ENCODE measurements at places on chromosomes 2 and 18. TPM values are rescaled to one million over a fixed set of nuclear protein-coding genes. Genes with fewer than 3 reads are reported as not detected.
A peak's percentile ranks its signal among the peaks of the same experiment; 100 is the strongest.

- no peak for DNase-seq
Observed at GRCh38 chr2:236876642-236877041, 209.0 kb upstream of the COPS8 start.

Gene CLEC4F
- 1.1 TPM for total RNA-seq

DNA sequence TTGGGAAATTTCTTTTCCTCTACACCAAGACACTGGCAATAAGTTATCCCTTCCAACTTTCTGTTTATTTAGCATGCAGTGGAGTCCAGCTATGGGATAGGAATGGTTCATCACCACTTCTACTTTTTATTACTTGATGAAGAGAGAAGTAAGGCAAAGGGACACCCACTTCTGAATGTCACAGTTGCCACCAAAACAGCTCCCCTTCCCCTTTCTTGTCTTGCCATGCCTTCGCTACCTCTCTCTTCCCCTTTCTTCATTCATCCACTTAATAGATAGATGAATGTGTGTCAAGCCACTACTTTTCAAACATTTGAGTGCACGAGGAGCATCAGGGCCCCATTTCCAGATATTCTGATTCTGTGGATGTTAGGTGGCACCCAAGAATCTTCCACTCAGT lies 59.6 kb downstream of the KCTD18 start:
- DNase-seq: no peak

DNA sequence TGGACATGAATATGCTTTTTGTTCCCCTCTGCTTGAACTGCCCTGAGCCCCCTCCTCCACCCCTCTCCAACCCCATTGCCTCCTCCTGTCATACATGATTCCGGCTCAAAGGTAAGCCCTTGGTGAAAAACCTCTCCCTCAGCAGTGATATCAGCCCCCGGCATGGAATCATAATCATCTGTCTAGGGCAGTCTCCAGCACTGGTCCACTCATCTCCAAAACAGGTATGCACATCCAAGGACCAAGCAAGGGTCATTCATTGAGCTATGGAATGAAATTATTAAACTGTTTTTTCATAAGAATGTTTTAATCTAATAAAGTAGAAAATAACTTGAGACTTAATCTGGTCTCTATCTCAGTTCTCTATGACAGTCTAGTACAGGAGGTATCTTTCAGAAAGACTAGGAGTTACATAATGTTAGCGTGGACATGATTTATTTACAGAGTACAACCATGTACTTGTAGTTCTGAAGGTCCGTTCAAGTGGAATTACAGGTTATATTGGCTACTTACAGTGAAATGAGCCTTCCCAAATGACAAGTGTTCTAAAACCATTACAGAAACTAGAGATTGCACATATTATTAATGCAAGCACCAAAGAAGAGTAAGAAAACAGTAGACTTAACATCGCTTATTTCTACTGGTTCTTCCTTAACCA lies 75.2 kb downstream of the ACVR1 start:
- no peak for DNase-seq

Gene TRIM43
- total RNA-seq: not detected

DNA sequence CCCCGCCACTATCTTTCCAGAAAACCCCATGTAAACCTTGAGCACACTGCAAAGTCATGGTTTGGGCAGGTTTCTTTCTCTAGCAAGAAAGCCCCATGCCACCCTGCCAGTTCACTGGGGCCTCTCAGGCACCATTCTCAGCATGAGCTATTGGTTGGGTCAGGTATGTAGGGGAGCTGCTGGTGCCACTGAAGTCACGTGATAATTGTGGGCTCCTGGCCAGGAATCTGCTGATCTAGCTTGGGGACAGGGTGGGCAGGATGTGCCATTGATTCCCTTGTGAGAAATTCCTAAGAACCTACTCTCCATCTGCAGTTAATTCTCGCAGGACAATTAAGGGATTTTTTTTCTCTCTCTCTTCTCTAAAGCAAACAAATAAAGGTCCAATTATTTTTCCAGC lies 26.5 kb upstream of the HNMT start:
- DNase-seq: peak; percentile 11

GRCh38 chr2:70906439-70907005 lies 29.2 kb upstream of the ATP6V1B1 start:
- DNase-seq: no peak

DNA sequence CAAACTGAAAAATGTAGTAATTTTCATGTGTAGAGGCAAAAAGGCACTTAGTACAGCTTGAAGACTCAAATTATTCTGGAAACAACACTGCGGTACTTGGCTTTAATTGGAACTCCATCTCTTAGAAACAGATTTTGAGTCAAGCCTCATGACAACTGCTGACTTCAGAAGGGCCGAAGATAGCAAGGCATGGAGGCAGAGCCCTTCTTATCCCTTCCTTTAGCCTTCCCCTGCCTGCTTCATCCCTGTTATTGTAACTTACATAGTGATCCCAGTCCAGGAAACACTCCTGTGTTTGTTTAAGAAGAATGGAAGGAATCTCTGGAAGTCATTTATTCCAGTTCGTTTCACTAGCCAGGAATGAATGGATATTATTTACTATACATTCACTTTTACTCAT lies 110.9 kb upstream of the FAM98A start:
- DNase-seq: no peak

Gene DNAH7
- 0.95 TPM for total RNA-seq

DNA sequence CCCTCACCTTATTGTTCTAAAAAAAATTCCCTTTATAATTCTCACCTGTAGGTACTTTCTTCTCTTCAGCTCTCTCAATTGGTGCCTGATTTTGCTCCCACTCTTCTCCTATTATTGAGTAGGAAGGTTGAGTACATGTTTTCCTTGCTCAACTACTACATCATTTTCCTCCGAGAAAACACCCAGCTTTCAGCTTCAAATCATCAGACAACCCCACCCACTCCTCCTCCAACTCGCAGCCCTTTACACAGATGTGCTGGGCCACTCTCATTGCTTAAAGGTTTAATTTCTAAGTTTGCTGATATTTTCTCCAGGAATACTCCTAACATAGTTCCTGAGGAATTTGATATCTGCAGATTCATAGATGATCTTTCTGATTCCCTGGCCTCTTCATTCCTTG lies 734.4 kb upstream of the ZEB2 start:
- DNase-seq: no peak

DNA sequence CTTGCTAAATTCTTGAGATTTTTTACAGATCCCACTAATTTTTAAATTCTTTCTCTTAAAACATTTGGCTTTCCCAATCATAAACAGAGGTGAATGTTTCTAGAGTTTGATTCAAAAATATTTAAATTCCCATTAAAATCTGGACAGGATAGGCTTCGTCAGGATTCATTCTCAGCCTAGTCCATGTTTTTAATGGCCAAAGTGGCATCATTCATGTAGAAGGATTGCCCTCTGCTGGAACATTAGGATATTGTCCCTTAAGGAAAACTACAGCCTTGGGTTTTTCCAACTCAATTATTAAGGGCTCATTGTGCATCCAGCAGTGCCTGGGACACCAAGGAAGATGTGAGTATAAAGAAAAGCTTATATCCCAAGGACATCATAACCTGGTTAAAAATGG lies 71.7 kb downstream of the TPGS2 start:
- DNase-seq: peak; percentile 58

GRCh38 chr2:88481691-88482336 lies 29.3 kb upstream of the FOXI3 start:
- peak; percentile 45 for DNase-seq

DNA sequence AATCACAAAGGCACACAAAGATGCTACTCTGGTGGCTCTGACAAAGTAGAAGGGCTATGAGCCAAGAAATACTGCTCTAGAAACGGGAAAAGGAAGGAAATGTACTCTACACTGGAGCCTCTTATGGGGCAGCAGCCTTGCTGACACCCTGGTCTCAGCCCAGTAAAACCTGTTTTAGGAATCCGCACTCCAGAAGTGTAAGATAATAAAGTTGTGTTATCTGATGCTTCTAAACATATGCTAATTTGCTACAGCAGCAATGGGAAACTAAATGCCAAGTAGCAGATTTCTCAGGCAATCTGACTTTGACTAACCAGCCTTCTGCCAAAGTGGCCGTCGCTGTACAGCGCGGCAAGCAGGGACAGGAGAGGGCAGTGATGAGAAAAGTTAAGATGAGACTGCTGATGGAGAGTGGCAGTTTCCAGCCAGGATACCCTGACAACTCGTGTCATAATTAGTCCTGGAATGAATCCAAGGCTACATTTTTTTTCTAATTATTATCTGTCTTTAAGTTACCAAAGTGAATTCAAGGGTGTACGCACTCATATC lies 99.0 kb downstream of the NETO1 start:
- DNase-seq: peak; percentile 55

- no peak for DNase-seq
Observed at GRCh38 chr2:129192841-129193253, 786.6 kb upstream of the RAB6C start.

DNA sequence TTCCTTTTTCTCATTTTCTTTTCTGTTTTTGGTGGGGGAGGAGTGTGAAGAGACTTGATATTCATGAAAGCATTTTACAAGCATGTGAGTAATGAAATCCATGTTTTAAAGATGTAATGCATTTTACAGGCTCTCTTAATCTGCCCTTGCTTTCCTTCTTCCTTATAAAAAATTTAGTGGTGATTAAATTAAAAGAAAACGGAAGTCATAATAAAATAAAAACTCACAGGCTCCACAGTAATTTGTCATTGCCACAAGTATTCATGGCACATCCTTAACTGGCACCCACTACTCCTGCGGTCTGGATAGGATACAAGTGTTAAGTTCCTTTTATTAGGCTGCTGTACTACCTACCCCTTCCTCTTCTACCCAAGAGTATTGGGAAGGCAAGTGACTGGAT lies 241.2 kb downstream of the SLC4A3 start:
- DNase-seq: peak; percentile 80

- no peak for DNase-seq
Observed at GRCh38 chr2:10527585-10527984, 79.5 kb upstream of the ODC1 start.

All from A673 (cell line).